ENCODE measurements at places on chromosomes 13 and 19.
A peak's percentile ranks its signal among the peaks of the same experiment; 100 is the strongest.

DNA sequence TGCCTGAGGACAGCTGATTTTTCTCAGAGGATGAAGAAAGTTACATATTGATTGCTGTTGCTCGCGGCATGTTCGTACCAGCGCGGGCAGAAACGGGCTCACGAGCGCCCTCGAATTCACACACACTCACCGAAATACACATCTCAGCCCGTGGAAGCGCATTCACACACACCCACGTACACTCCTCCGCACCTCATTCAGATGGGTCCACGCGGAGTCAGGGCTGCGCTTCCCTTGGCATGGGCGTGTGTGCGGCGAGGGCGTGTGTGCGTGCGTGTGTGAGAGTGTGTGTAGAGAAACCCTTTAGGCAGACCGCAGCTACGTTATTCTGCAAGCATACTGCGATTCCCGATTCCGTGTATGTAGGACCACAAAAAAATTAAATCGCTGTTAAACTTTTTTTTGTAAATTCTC, 2.1 kb upstream of the PCDH17 start:
- no peak for DNase-seq

GRCh38 chr13:106517109-106517847, 18.2 kb downstream of the EFNB2 start:
- no peak for DNase-seq

DNA sequence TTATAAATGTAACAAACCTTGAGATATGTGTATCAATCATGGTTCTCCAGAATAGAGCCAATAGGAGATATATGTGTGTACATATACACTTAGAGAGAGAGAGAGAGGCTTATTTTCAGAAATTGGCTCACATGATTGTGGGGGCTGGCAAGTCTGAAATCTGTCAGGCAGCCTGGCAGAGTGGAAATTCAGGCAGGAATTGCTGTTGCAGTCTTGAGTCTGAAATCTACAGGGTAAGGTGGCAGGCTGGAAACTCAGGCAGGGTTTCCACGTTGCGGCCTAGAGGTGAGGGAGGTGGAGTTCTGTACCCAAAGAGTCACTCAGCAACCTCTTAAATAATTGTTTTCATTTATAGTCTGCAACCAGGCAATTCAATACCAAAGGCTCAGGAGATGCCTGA, 218.4 kb downstream of the B3GLCT start:
- DNase-seq: no peak

GRCh38 chr13:37277435-37278144, 172.1 kb upstream of the CSNK1A1L start:
- no peak for DNase-seq

GRCh38 chr19:4016903-4017638, 9.5 kb downstream of the PIAS4 start:
- no peak for DNase-seq

- no peak for DNase-seq
These were observed 406 bp upstream of the DNMT1 start for GRCh38 chr19:10195199-10195519.

- DNase-seq: no peak
These were observed 1178.4 kb upstream of the ATXN8OS start for GRCh38 chr13:68929075-68929745.

DNA sequence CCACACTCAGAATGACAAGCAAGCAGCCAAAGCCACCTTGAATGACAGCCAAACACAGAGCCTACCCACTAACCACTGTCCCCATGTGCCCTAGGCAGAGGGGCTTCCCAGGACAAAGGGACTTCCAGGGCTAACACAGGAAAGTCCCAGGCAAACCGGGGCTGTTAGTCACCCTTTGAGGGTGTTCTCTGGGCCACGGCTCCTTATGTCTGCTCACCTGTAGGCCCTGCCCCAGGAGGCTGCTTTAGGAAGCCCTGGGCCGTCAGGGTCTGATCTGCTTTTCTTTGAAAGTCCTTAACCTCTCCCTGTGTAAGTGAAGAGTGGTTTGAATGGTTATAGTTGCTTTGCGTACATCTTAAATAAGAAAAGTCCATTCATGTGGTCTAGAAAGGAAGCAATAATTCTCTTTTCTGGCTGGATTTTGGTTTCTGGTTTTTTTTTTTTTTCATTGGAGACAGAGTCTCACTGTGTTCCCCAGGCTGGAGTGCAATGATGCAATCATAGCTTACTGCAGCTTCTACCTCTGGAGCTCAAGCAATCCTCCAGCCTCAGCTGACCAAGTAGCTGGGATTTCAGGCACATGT, 161.4 kb downstream of the EFNB2 start:
- no peak for DNase-seq

DNA sequence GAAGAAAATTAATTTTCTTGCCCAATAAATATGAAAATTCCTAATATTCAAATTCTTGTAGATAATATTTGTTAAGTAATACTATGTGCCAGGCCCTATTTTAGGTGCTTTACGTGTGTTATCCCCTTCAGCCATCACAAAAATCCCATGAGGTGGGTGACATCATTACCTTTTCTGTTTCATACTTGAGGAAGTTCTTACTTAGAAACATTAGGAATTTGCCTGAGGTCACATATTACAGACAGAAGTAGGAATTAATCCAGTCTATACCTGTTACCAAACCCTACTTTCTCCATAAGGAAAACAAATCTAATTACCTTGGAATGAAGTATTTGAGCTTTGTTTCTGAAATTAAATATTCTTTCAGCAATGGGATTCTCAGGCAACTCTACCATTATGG, 336.1 kb downstream of the GPC6 start:
- no peak for DNase-seq

DNA sequence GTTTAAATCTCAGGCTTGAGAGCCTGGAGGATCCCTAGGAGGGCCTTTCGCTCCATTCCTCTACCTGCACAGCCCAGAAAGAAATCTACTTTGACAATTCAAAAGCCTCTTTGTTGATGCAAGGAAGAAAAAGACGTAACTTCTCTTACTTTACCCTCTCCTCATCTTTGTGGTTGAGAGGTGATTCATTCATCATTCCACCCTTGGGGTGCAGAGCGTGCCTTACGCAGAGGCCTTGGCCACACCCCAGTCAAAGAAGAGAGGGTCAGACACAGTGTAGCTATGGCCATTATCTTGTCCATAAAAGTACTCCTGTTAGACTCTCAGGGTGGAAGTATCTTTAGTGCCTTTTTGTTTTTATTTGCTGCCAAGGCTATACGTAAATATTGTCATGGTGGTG, 184.0 kb downstream of the IRS2 start:
- no peak for DNase-seq

- DNase-seq: peak; percentile 89
These were observed 74.7 kb downstream of the SPACA7 start for GRCh38 chr13:112450904-112451240.

GRCh38 chr13:41597348-41598041, 140.1 kb downstream of the RGCC start:
- no peak for DNase-seq

GRCh38 chr19:43625918-43626579, 6.6 kb upstream of the ZNF428 start:
- DNase-seq: no peak

DNA sequence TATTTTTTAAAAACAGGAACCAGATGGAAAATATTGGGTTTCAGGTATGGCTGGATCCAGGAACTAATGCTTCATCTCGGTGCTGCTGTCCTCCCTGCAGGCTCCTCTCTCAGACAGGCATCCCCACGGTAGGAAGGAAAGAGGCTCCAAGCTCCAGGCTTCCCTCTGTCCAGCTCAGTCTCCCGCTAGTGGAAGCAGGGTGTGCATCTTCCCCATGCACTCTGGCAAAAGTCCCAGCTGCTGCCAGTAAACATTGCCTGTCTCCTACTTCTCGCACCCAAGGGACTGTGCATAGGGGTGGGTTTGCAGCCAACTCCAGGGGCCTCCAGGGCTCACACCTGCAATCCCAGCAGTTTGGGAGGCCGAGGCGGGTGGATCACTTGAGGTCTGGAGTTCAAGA, 29.2 kb downstream of the IL12RB1 start:
- DNase-seq: no peak

- no peak for DNase-seq
These were observed 82.3 kb upstream of the C1QTNF9B start for GRCh38 chr13:23979361-23980159.

GRCh38 chr13:108195146-108195545, 20.2 kb downstream of the LIG4 start:
- no peak for DNase-seq

GRCh38 chr19:58325311-58326022, 1.3 kb upstream of the ZSCAN22 start:
- DNase-seq: peak; percentile 11

DNA sequence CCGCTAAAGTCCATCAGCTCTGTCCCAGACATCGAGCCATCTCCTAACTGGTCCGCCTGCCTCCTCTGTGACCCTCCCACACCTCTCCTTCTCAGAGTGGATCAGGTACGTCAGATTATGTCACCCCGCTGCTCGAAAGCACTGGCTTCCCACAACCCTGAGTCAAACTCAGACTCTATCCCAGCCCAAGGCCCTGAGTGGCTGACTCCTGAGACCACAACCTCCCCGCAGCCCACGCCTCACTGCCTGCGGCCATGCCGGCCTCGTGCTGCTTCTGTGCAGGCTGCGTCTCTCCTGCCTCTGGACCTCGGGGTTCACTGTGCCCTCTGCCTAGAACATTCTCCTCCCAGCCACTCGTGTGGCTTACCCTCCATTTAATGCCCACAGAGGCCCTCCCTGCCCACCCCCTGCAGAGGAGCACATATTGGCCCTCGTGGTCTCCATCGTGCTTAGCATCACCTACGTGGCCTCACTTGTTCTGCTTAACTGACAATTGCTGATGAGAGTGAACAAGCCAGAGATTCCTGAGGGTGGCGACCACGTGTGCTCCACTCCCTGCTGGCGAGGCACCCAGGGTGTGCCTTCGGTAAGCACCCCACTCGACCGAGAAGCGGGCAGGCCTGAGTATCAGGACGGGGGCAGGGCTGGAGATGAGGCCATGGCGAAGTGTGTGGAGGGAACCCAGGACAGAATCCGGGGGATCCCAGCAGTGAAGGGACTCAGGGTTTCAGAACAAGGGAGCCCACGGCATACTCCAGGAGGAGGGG, 13.5 kb upstream of the FKRP start:
- no peak for DNase-seq

GRCh38 chr19:55373993-55374757, 2.5 kb upstream of the TMEM190 start:
- DNase-seq: no peak

- DNase-seq: no peak
These were observed 34.5 kb upstream of the ATP1A3 start for GRCh38 chr19:42028304-42029216.

- no peak for DNase-seq
These were observed 1476.9 kb downstream of the EFNB2 start for GRCh38 chr13:105058517-105058916.

DNA sequence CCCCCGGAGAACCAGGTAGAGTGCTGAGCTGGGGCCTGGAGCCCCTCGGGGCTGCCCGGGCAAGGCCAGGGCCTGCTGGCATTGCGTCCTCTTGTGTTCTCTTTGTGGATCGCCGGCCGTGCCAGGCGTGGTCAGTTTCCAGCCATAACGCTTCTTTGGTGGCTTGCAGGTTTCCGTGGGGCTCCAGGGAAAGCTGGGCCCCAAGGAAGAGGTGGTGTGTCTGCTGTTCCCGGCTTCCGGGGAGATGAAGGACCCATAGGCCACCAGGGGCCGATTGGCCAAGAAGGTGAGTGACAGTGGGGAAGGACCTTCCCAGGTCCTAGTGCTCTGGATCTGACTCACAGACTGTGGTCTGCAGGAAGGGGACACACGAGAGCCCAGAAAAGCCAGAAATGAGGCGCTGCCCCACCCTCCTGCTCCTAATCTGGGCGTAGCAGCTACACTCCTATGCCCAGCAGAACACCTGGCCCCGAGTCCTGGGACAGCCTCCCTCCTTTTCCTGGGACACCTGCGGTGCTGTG, 57.5 kb downstream of the RAB20 start:
- no peak for DNase-seq

DNA sequence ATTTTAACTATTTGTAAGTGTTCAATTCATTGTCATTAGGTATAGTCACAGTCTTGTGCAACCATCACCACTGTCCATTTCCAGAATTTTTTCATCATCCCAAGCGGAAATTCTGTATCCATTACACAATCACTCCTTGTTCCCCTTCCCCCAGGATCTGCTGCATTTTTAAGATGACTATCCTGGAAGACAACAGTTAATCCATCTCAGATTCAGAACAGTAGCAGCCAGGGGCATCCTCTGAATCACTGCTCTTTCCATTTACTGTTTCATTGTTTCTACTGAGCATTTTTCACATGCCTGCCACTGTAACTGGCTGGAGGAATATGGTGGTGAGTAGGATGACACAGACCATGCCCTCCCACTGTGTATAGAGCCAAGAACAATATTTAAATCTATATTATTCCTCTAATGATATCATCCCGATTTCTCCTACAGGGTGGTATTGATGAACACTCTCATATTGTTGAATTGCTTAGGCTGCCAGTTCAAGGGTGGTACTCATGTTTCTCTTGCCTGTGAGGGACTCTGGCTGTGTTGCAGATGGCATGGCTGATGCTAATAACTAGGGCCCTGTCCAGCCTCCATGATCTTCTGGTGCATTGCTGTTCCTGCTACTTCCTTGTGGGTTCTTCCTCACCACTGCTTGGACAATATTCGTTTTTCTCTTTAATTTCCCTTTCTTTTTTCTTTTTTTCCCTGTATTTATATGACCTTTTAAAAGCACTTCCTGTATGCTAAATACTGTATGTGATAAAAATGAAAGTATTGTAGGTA, 59.0 kb downstream of the WDFY2 start:
- DNase-seq: no peak

DNA sequence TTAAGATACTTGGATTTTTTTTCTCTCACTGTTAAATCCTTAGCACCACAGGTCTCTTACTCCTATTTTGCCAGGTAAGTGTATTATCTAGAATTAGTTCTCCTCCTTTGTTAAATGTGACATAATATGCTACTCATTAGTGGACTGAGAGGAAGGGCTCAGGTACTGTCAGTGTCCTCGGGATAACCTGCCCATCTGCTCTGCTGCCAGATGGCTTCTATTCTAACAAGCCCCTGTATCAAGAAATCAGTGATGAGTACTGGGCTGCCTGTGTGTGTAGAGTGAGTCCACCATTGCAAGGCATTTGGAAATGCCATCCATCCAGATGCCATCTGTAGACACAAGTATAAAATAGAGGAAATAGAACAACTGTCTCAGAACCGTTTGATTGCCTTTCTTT, 209.6 kb downstream of the ATP8A2 start:
- DNase-seq: no peak

DNA sequence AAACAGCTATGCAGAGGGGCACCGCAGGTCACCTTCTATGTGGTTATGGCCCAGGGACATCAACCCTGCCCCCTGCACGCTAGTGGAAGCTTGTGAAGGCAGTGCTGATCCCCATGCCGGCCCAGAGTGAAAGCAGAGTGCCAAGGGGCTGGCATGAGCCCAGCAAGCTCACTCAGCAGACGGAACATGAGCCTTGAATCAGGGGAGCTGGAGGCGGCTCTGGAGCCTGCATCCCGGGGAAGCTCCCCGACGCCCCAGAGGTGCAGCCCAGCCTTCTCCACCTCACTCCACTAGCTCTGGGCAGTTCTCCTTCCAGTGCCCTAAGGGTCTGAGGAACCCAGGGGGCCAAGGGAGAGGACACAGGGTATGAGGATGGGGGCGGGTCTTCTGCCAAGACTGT, 19.0 kb upstream of the ISYNA1 start:
- DNase-seq: no peak

Data from NCI-H2081 treated with DMSO at 0.1 percent for 48 hours (cell line).